Common myeloid progenitor, CD34-positive (primary cell): ENCODE measurements at places on chromosomes 4 and X.

GRCh38 chrX:108439961-108440696, 491 bp downstream of the COL4A5 start:
- peak; percentile 14 for DNase-seq

- no peak for DNase-seq
Measured at GRCh38 chr4:75907966-75908365, 5.7 kb upstream of the PPEF2 start.

DNA sequence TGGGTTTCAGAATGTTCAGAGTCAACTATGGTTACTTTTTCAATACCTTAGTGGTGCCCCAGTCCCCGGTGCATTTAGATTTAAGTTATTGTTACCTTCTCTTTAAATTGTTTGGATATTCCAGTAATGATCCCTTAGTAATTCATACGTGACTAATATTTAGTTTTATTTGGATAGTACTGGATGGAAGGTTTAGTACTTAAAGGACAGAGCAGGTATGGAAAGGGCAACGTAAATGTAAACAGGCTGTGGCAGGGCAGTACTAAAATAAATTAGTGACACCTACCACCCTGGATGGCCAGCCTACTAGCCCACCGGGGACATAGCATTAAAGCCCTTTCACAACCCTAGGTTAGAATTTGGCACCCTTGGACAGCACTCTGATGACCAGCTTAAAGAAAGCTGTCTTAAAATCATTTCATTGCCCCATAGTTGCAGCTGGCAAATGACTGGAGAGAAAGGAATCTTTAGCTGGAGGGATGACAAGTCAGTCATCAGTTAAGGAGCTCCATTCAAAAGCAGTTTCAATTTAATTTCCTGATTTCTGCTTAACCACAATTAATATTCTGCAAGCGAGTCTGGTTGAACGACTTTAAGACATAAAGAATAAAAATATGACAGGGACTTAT, 16.4 kb downstream of the PLP1 start:
- DNase-seq, result no peak

DNA sequence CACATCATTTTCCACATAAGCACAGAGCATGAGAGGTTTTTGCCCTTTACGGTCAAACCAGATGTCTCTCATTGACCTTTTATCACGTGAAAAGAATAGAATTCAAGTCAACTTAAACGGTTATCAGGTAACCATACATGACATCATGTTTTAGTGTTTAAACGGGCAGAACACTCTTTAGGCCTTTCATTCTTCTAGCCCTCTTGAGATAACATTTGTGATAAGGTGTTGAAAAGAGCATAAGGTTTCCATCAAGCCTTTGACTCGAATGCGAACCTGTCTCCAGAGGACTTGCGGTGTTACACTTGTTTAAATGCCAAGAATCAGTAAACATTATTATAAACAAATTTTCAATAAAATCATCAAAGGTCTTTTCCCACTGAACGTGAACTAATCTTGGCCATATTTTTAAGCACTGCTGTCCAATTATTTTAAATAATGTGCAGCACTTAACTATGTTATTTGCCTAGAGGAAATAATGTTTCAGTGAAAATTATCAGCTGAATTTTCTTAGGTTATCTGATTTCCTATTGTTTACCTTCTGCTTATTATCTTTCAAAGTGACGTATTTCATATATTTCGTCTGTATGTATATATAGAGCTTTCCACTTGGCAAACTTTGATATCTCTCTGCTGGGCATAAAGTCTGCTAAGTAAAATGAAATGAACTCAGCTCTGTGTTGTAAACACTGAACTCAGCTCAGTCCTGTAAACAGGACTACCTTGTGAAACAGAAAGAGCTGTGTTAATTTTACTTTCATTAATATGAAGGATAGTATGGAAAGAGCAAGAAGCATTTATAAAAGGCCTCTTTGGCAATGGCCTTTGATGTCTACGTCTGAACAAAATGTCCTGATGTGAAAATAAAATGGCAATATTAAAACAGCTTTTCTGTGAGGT, 33.3 kb downstream of the TENM3 start:
- DNase-seq, result no peak

- no peak for DNase-seq
Measured at GRCh38 chr4:143127621-143128020, 57.1 kb upstream of the USP38 start.

DNA sequence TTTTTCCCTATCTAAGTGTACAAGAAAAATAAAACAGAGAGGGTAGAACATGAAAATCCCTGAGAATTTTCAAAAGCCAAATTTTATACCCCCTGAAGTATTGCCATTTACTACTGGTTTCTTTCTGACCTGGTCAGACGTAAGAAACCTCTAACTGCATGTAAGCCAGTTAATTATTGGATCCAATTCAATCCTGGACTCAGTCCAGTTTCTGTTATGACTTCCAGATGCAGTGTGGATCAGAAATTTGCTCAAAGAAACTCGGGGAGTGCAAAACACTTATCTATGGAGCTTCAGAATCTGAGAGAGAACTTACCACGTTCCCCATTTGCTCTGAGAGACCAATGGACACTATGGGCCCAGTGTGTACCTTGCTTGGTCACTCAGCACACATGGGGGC, 383.5 kb downstream of the KLHL4 start:
- DNase-seq, result no peak

DNA sequence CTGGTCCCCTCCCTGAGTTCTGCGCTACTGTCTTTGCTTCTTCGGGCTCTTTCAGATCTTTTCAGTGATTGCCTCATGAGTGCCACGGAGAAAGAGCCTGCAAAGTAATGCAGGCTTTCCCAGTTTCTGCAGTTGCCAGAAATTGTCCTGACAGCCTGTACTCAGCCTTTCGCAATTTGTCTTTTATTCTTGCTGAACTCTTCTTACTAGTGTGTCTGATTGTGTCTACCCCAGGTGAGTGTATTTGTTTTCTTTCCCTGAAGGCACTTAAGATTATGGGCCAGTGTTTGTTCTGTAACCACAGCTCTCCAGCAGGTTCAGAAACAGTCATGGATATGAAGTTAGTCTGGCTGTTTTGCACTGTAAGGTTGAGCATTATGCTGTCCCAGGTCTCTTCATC, 47.1 kb downstream of the FAM193A start:
- no peak for DNase-seq

DNA sequence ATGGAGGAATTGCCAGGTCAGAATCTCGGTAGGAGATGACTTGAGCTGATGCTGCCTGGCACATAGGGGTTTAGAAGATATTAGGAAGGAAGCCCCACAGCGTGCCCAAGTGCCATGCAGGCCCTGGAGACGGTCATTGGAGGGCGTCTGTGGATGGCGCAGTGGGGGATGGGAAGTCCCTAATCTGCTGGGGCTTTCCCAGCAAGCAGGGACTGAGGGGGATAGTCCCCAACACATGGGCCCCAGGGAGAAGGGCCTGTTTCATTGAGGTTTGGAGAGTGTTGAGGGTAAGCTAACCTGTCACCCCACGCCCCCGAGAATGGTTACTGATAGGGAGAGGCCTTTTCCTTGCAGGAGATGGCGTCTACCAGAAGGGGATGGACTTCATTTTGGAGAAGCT, 7.8 kb downstream of the TAFAZZIN start:
- no peak for DNase-seq

DNA sequence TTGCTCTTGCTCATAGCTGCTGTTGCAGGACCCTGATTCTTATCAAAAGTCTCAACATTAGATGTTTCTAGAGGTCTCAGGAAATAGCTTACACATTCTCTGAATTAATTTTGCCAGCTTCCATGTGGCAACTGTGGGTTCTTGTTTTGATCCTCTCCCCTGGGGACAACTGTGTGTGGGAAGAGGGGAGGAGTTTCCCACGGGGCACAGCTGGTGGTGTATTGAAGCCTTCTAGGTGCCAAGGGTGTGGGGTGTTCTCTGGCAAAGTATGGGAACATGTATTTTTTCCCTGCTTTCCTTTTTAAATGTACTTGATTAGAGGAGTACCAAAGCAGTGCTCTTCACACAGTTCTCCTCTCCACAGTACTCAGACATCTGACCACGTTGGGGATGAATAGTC, 212.7 kb downstream of the RPA4 start:
- no peak for DNase-seq

DNA sequence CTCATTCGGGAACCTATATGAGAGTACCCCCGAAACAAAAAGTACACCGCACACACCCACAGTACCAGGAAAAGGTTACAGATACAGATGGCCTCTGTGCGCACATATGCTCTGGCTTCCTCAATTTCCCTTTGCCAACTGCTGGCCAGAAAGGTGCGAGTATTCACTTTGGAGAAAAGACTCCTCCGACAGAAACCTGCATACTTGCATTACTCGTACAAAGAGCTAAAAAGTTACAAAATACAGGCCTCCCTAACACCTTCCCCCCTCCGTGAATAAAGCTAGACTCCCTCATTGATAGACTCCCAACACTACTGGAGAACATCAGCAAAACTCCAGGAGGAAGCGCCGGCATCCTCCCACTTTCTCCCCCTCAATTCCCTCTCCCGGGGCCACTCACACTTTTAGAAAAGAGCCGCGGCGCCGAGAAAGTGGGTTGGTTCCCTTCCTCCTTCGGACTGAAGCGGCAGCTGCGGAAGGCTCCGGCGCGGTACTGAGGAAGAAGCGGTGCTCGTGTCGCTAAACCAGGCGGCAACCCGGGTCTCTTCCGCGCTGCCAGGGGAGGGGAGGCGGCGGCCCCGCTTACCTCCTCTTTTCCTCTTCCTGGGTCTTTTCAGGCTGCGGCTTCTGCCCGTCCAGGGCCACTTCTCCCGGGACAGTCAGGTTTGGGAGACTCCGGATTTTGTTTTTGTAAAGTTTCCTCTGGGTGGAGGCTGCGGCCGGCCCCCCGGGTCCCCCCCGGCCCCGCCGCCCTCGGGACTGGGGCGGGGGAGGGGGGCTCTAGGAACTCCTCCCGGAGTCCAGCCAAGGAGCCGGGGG, 1.1 kb downstream of the FBXW7 start:
- peak; percentile 25 for DNase-seq

DNA sequence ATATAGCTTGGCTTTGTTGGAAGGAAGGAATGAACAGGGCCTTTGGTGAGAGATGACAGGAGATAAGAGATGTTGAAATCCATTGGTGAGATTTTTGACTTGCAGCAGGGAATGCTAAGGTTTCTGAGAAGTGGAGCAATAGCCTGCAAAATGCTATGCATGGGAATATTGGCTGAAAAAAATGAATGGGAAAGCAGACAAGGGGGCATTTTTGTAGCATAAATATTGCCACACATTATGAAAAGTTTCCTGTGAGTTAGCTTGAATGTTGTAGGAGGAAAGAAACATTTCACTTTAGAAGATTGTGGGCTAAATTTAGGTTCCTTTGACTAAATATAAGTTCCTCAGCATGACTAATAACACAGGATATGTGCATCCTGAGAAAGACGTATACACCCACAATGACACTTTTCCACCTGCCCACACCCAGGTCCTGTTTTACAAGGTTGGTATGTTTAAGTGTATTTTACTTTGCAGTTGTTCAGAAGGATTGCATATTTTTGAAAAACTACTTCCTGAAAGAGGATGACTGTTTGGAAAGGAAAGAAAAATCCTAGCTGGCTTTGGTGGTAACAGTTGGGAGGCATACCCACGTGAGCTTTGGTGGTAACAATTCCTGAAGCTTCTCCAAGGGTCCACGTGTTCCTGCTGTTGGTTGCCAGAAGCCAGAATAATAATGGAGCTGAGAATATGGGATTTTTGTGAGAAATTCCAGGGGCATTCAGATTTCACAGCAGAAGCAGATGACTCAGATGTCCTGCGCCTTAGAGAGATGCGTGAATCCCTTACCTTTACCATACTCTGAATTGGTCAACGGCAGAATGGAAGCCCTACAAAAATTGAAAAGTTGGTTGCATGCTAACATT, 28.5 kb downstream of the PHEX start:
- DNase-seq, result peak; percentile 20

- no peak for DNase-seq
Measured at GRCh38 chr4:86788826-86789225, 60.4 kb downstream of the SLC10A6 start.

DNA sequence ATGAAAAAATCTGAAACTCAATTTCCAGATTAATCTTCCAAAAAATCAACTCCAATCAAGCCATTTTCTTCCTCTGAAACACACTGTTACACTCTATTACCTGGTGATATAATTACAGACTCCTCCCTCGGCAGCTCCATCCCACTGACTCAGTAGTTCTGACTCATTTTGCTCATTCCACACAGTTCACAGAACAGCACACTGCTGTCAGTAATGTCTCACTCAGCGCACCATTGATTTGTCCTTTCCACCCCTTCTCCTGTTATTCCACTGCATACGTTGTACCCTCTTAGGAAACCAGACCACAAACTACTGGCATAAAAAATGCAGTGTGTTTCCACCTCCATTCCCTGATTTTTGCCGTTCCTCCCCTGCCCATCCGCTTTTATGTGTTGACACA, 212.7 kb downstream of the SLIT2 start:
- no peak for DNase-seq

- DNase-seq, result no peak
Measured at GRCh38 chr4:42278709-42279324, 118.5 kb upstream of the SHISA3 start.

GRCh38 chr4:170691168-170691567, 601.4 kb upstream of the AADAT start:
- DNase-seq, result no peak

GRCh38 chr4:33063241-33063640, 2343.1 kb downstream of the PCDH7 start:
- DNase-seq, result no peak

DNA sequence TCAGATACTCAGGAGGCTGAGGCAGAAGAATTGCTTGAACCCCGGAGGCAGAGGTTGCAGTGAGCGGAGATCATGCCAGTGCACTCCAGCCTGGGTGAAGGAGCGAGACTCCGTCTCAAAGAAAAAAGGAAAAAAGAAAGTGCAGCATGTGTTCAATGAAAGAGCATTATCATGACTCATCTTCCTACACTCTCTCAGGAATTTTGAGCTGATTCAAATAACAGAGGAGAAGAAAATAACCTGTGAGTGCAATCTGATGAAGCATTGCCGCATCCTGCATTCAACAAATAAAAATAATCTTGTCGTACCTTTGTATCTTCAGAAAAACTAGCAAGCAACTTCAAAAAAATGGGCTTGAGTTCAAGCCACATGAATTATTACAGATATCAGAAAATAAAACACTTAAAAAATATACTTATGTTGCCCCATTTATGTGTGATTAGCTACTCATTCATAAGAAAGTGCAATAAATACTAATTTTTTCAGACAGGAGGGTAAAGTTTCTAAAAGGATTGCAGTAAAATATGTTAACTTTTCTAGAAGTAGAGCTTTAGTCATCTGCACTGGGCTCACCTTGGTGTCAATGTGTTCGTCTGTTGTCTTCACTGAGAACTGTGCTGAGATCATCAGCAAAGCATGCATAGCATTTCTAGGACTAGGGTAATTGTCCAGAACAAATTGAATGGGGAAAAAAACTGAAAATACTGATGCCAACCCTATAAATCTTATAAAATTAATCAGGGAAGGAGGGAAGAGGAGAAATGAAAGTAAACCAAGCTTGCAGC, 90.4 kb upstream of the VCX3B start:
- DNase-seq, result no peak
